ENCODE measurements at places on chromosomes 5 and 9. TPM values are rescaled to one million over a fixed set of nuclear protein-coding genes. Genes with fewer than 3 reads are reported as not detected.

Gene ADCY2
- total RNA-seq: not detected

- DNase-seq: peak; percentile 86
Measured at GRCh38 chr9:78031893-78032729, 500 bp upstream of the GNAQ start.

DNA sequence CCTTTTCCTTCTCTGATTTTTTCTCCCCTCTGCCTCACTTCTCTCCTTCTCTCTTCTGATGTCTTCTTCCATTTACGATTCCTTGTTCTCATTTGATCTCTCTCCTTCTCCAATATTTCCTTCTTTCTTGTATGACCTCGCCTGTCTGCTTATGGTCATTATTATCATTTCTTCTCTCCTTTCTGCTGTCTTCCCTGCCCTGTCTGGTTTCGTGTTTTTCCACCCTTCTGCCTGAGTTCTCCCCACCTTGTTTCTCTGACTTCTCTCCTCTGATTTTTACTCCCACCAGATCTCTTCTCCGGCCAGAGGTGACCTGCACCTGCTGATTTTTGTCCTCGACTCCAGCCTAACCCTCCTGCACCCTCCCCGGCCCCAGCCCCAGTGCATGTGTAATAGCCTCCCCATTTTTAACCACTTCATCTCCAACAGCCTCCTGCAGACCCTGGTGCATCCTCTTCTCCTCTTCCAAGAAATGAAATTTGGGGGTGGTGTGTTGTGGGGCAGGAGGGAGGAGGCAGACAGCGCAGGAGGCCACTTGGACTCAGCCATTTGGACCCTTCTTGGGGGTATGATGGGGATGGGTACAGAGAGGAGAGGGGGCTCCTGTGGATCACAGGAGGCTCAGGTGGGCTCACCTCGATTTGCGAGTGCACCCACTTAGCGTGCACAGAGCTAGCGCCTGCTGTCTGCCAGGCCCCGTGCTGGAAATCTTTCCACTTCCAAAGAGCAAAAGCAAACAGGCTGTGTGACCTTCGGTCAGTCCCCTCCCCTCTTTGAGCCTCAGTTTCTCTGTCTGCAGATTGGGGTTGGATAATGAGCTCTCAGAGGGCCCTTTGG is 32.5 kb downstream of the GSN start:
- no peak for DNase-seq

DNA sequence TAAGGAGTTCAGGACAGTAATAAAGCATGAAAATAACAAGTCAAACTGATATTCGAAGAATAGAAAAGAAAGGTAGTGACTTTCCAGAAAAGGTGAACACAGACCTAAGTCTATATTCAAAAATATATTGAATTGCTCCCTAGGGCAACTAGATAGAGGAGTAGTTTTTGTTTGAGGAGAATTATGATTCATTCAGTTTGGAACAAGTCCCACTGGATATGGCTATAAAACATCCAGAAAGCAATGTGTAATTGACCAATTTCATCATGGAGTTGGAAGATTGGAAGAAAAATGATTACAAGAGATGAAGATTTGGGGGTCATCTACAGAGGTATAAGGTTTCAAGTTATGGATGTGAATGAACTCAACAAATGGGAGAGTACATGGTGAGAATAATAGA is 117.5 kb upstream of the ZNF462 start:
- DNase-seq: no peak

- no peak for DNase-seq
Measured at GRCh38 chr5:76579166-76579937, 43.9 kb downstream of the F2RL2 start.

Gene IFNA2
- not detected for total RNA-seq

GRCh38 chr5:58294598-58295305 is 165.1 kb downstream of the PLK2 start:
- no peak for DNase-seq

DNA sequence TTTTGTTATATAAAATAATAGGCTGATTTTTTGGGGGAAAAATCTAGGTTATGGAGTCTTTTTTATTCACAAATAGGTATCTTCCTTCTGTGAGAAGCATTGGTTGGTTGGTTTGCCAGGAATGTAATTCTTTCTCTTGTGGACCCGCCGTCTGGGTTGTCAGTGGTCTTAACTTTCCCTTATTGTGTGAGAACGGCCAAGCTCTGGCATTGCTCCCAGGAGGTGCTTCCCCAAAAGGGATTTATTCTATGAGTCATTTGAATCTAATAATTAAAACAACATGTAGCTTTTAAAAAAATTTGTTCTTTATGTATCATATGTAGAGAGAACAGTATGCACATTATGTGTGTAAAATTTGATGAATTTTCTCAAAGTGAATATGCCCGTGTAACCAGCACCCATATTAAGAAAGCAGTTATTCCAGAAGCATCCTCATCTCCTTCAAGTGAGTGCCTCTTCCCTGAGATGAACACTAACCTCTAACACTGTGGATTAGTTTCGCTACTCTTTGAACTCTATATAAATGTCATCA is 114.4 kb downstream of the MAST4 start:
- no peak for DNase-seq

Gene LHX6
- 0.33 TPM for total RNA-seq

DNA sequence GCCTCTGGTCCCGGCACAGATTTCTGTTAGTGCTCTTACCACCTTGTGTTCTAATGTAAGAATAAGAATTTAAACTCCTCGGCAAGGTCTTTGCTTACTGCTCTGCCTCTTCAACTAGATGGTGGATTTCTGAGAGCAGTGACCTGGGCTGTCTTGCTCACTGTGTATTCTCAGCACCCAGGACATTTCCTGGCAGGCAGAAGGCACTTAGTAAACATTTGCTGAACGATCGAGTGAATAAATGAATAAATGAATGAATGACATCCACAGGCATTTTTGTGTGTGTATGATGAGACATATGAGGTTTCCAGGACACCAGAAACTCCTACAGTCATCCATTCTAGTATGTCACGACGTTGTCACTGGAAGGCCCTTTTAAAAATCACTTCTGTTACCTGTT is 143.2 kb downstream of the BOD1 start:
- no peak for DNase-seq

Gene SLCO6A1
- total RNA-seq: not detected

Gene HAPLN1
- not detected for total RNA-seq

Gene CYLC2
- not detected for total RNA-seq

- no peak for DNase-seq
Measured at GRCh38 chr5:15993334-15993733, 186.3 kb downstream of the MARCHF11 start.

DNA sequence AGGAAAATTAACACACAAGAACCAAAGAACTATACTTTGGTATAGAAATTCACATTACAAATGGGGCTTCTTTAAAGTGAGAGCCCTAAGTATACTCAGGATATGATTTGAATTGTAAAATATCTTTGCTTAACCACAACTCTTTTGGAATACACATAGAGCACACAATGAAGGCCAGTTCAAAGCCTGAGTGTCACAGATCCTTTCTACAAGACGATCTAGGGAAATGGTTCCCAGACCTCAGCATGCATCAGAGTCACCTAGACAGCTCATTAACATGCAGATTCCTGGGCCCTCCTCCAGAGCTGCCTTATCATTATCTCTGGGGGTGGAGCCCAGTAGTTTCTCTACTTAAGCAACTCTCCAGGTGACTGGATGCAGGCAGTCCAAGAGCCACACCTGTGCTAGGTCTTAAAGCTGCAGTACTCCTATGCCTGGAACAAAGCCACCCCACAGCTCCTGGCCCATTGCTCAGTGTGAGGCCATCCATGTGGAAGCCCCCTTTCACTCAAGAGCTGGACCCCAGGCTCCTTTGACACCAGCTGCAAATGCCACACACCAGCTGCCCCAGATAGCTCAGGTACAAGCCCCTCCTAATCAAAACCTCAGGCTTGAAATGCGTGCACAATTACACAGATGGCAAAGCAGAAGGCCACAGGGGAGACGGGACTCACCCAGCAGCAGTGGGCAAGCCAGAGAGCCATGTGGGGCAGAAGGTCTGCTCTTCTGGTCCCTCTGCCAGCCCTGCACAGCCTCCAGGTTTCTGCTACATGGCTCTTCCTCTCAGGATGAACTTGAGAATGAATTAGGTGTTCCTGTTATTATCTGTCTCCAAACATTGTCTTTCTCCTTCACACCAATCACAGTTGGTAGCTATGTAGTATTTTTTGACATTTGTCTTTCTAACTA is 106.1 kb downstream of the SH3TC2 start:
- no peak for DNase-seq

- DNase-seq: no peak
Measured at GRCh38 chr5:19987612-19988361, at the start of gene CDH18. Gene CDH18, minus strand, starts transcription at chr5:19988200. Its CDS starts 149,214 bp downstream, at chr5:19838986.

DNA sequence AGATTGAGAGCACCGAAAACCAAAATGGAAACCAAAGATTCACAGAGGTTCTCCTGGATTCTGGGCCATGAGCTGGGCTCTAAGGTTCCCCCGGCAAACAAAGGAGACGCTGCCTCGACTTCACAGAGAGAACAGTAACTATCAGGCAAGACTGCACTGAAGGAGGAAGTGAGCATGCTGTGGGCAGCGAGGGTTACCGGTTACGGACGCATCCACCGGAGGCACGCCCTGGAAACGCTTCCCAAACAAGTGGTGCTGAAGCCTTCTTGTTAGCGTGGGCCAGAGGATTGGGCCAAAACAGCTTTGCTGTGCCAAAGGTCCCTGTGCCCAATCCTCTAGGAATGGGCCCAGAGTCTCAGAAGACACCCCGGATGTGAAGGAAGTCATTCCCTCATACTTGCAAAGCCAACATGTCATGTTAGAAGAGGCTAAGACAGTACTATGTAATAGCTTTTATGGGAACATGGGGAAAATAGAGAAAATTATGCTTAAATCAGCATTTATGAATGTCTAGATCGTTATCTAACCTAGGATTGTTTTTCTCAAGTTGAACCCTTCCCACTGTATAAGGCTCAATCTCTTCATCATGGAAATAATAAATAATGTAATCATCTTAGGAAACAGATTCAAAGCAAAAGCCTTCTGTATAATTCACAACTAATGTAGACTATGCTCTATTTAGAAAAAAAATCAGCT is 145.4 kb downstream of the GABBR2 start:
- peak; percentile 14 for DNase-seq

Gene DMGDH
- 130 TPM for total RNA-seq

Gene C7
- 25.5 TPM for total RNA-seq

DNA sequence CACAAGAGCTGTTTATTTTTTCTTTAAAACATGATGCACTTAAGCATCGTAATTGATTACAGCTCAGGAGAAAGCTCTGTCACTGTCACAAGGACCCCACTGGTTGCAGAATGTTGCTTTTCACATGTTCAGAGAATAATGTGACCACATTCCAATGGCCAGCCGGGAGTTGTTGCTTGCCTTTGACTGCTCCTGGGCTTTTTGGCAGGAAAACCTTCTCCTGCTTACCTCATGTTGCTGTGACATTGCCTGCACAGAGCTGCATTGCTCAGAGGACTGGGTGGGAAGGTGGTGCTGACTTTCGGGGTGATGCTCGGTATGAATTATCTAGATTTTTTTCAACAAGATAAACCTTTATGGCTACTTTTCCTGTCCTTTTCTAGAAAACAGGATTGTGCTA is 88.2 kb downstream of the PALM2AKAP2 start:
- no peak for DNase-seq

DNA sequence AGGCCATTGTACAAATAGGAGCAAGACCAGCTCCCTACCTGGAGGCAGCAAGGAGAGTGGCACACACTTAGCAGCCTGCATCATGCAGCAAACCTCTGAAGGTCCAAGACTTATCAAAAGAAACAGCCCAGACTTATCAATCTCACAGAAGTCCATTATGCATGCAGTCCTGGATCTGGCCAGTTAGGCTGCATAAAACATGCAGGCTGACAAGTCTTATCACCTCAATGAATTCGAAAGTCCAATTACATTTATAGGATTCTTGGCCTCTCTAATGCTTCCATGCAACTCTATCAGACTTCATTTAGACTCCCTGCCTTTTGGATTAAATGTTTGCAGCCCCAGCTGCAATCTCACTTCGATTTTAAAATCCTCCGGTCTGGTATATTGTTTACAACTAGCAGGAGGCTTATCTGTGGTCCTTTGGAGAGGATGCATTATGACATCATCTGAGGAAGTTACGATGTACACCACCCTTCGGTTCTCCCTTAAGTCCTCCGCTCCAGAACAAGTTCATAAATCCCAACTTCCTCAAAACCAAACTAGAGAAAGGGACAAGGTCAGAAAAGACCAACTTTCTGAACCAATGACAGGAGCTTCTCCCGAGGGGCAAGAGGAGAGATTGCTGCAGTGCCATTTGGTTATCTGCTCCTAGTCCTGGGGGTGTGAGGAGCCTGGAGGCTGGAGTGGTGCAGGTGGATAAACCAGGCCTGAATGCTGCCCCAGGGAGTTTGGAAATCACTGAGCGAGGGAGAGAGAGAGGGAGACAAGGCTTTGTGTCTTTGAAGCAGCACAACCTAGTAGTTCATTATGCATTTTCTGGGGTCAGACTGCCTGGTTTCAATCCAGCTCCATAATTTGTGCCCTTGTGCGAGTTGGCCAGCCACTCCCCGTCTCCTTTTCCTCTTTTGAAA is 313.9 kb downstream of the TLE1 start:
- DNase-seq: no peak

DNA sequence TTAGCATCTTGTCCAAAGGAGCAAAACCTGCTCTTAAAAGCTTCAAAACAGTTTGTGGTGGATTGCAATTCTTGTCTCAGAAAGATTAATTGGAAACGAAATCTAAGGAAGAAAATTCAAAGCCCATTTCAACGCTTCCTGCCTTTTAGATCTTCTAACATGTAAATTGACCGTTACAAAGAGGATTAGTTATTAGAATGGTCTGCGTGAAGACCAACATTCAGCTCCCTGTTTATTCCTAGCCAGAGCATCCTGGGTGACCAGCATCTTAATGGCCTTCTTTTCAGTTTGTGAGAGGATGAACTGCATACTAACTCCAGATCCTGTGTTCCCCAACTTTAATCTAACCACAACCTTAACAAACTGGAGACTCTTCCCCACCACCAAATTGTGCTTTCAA is 109.9 kb upstream of the SLC1A3 start:
- no peak for DNase-seq

DNA sequence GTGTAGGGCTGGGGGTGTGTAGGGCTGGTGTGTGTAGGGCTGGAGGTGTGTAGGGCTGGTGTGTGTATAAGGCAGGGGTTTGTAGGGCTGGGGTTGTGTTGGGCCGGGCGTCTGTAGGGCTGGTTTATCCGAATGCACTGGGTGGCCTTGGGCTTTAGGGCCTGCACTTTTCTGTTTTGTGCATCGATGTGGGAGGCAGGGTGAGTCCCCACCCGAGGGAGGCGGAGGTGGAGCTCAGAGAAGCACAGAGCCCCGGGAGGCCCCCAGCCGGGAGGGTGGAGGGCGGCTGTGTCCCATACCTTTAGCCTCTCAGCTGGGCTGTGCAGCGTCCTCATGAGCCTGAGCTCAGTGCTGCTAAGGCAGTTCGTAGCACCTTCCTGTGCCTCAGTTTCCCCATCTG is 13.5 kb downstream of the COL5A1 start:
- no peak for DNase-seq

- DNase-seq: no peak
Measured at GRCh38 chr5:144209361-144209760, 38.7 kb downstream of the KCTD16 start.

- DNase-seq: no peak
Measured at GRCh38 chr5:176608937-176609723, 826 bp downstream of the GPRIN1 start.

Gene CREB3
- total RNA-seq: 21.3 TPM

Measured in liver (tissue), 10 donors.